Activated gamma-delta T cell treated with anti-CD3 and anti-CD28 coated beads, Interleukin-2, amount 50 U/mL, for 16 hours (primary cell): ENCODE measurements at places on chromosomes 4 and X.

DNA sequence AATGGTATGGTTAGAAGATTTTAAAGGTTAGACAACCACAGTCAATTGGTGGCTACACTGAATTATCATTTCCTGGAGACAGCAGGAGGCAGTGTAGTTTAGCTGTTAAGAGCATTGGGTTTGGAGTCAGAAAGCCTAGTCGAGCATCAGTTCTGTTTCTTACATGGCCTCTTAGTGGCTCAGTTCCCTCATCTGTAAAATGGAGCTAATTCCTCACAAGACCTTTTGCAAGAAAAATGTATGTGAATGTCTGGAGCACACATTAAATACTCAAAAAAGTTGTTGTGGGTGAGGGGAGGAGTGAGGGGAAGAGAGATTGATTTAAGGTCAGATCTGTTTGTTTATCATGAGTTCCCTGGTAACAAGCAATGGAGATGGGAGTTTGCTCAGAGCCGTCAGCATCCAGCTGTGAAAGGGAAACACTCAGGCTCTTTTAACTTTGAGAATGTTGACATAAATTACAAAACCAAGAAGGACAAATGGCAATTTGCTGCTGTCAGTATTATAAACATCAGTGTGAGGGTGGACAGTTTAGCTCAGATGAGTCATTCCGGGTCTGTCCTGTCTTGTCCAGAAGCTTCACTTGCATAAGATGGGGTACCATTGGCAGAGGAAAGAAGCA is 98.2 kb upstream of the PGRMC2 start:
- no peak for DNase-seq

- no peak for DNase-seq
Observed at GRCh38 chr4:52641854-52642563, 17.1 kb downstream of the USP46 start.

DNA sequence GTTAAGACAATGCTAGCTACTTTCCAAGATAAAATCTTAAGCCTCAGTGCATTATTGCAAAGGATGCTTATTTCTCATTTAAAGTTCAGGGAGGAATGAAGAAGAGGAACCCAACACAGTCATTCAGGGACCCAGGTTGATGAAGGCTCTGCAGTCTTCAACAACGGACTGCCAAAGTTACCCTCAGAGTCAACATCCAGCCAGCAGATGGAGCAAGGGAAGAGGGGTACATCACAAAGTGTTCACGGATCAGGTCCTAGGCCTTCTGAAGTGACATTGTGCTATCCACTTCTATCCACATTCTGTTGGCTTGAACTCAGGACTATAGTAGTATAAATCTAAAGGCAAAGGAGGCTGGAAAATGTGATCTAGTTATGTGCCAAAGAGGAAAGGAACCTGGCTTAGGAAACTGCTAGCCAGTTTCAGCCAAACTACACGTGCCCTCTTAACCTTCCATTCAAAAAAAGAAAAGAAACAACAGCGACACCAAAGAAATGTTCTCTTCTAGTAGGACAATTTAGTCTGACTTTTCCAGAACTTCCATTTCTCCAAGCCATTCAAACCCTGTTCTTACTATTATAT is 28.8 kb downstream of the NKX6-1 start:
- no peak for DNase-seq

- no peak for DNase-seq
Observed at GRCh38 chr4:83247415-83248357, 36.9 kb downstream of the COQ2 start.
